Neural progenitor cell (in vitro differentiated cells): ENCODE measurements at places on chromosomes 1 and 21.

DNA sequence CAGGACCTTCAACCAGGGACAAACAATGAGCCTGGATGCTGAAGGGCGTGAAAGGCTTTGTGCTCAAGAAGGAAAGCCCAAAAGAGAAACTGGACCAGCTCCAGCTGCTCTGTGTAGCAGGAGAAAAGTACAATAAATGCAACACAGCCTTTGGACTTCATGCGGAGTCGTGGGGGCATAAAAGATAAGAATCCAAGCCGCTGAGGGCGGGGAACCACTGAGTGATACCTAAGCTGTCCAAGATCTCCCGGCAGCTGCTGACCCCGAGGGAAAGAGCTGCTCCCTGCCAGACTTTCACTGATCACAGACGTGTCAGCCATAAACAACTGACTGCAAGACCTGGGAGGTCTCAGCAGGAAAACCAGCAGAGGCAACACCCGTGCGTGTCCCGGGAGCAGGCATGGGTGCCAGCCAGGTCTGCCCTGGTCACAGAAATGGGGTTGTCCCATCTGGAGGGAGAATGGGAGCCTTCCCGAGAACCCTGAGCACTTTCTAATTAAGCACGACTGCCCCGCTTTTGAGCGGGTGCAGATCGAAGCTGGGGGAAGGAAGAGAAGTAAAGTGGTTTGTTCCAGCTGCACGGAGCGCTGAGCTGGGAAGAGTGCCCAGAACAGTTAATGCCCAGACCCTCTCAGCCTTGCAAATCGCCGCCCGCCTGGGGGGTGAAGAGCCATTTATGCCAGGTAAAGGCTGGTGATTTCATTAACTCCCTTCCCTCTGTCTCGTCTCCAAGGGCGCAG, 68.3 kb upstream of the TARDBP start:
- H3K27ac ChIP-seq: no peak overlapping the region
- H3K27me3 ChIP-seq: no peaks in the 10 kb centered on the region
- DNase-seq: no peak
- H3K4me3 ChIP-seq: no peak overlapping the region

GRCh38 chr1:228781809-228782661, 46.8 kb downstream of the RHOU start:
- no peak overlapping the region for H3K4me3 ChIP-seq
- no peak for DNase-seq
- H3K27me3 ChIP-seq: no peaks in the 10 kb centered on the region
- peaks cover 12% of the 10 kb centered on the region for H3K4me1 ChIP-seq
- no peaks in the 10 kb centered on the region for H3K36me3 ChIP-seq

GRCh38 chr1:169118227-169118626, 11.7 kb downstream of the ATP1B1 start:
- H3K4me1 ChIP-seq: no peaks in the 10 kb centered on the region
- no peak overlapping the region for H3K4me3 ChIP-seq
- H3K27me3 ChIP-seq: no peaks in the 10 kb centered on the region
- no peaks in the 10 kb centered on the region for H3K36me3 ChIP-seq
- DNase-seq: no peak

GRCh38 chr1:216640100-216640499, 83.1 kb downstream of the ESRRG start:
- H3K36me3 ChIP-seq: no peaks in the 10 kb centered on the region
- no peak overlapping the region for H3K27ac ChIP-seq
- DNase-seq: no peak
- no peaks in the 10 kb centered on the region for H3K27me3 ChIP-seq

GRCh38 chr1:63967901-63968300, 194.1 kb downstream of the ROR1 start:
- no peak overlapping the region for H3K4me3 ChIP-seq
- no peaks in the 10 kb centered on the region for H3K27me3 ChIP-seq

GRCh38 chr1:237033804-237034203, 8.2 kb upstream of the RYR2 start:
- H3K27ac ChIP-seq: no peak overlapping the region
- H3K27me3 ChIP-seq: peaks cover 26% of the 10 kb centered on the region
- DNase-seq: no peak

GRCh38 chr1:247407180-247407616, 8.8 kb upstream of the NLRP3 start:
- no peak overlapping the region for H3K27ac ChIP-seq
- no peak for DNase-seq
- no peak overlapping the region for H3K4me3 ChIP-seq
- H3K36me3 ChIP-seq: no peaks in the 10 kb centered on the region
- no peaks in the 10 kb centered on the region for H3K27me3 ChIP-seq

DNA sequence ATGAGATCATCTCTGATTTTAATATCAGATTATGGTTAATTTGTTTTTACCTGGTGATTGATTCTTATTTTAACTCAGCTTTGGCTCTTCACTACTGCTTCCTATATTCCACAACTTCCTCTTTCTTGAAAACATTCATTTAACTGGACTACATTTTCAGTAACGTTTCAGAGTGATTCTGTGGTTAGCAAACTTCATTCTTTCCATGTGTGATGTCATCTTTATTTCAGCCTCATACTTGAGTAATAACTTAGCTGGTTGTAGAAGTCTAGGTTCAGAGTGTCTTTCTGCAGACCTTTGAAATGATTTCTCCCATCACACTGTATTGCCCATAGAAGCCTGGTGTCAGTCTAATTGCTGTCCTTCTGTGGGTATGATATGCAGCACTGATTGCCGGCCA, 36.0 kb upstream of the SLC35F3 start:
- no peak overlapping the region for H3K4me3 ChIP-seq
- H3K27me3 ChIP-seq: no peaks in the 10 kb centered on the region
- H3K27ac ChIP-seq: no peak overlapping the region
- DNase-seq: no peak
- H3K36me3 ChIP-seq: peaks cover 9% of the 10 kb centered on the region
- no peaks in the 10 kb centered on the region for H3K4me1 ChIP-seq

GRCh38 chr1:34166191-34166624, 1.2 kb upstream of the CSMD2 start:
- H3K27ac ChIP-seq: no peak overlapping the region
- peaks cover 81% of the 10 kb centered on the region for H3K27me3 ChIP-seq

GRCh38 chr1:245694753-245695195, 540.0 kb downstream of the KIF26B start:
- no peaks in the 10 kb centered on the region for H3K4me1 ChIP-seq
- H3K4me3 ChIP-seq: no peak overlapping the region
- no peak overlapping the region for H3K27ac ChIP-seq
- H3K36me3 ChIP-seq: no peaks in the 10 kb centered on the region
- H3K27me3 ChIP-seq: no peaks in the 10 kb centered on the region
- DNase-seq: no peak

- no peak overlapping the region for H3K4me3 ChIP-seq
- H3K36me3 ChIP-seq: no peaks in the 10 kb centered on the region
- DNase-seq: peak; percentile 42
- no peak overlapping the region for H3K27ac ChIP-seq
- no peaks in the 10 kb centered on the region for H3K4me1 ChIP-seq
Observed at GRCh38 chr1:41341772-41342562, 19.3 kb upstream of the FOXO6 start.

DNA sequence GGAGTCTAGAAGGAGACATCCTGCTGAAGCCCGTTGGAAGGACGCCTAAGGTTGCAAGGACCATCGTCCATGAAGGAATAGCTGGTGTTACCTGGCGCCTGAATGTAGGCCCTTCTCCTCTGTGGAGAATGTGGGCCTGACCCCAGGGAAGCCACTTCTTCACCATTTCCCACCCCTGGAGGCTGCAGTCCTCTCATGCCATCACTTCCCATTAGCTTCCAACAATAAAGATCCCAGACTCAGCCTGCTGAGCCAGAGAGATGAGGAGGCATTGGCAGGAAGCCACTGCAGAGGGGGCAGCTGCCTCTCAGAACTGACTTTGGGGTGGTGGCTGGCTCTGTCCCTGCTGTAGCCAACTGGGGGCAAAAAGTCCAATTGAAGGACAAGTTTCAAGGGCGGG, 21.3 kb upstream of the KCNE2 start:
- H3K27ac ChIP-seq: no peak overlapping the region
- no peaks in the 10 kb centered on the region for H3K36me3 ChIP-seq
- no peaks in the 10 kb centered on the region for H3K27me3 ChIP-seq
- no peak for DNase-seq
- H3K4me3 ChIP-seq: no peak overlapping the region
- peaks cover 11% of the 10 kb centered on the region for H3K4me1 ChIP-seq

DNA sequence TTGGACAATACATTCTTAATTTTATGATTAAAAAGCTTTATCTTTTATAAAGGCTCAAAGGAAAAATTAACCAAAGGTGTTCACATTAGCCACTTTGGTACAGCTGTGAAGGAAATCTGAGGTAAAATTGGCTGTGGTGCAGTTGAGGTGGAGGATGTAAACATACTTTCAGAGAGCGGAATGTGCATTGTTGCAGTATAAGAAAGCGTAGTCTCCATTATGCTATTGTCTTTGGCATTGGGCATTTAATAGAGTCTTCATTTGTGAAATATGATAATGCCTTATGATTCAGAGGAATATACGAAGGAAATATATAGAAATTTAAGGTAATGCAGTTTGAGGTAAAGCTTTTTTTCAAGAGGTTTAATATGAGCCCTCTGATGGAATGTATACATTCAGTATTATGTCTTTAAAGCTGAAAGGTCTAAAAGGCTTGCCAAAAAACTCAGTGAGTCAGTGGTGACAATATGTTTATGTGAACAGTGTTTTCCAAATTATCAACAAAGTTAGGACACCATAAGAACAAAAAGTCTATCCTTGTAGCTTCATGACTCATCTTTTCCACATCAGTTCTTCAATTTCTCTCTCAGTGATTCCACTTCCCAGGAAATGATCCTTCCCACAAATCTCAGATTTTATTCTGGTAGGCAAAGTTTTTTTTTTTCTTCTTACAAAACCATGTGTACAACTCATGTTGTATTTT, 26.9 kb upstream of the DDR2 start:
- H3K36me3 ChIP-seq: peaks cover 4% of the 10 kb centered on the region
- H3K4me3 ChIP-seq: no peak overlapping the region
- no peaks in the 10 kb centered on the region for H3K27me3 ChIP-seq
- no peak overlapping the region for H3K27ac ChIP-seq
- no peaks in the 10 kb centered on the region for H3K4me1 ChIP-seq
- no peak for DNase-seq

DNA sequence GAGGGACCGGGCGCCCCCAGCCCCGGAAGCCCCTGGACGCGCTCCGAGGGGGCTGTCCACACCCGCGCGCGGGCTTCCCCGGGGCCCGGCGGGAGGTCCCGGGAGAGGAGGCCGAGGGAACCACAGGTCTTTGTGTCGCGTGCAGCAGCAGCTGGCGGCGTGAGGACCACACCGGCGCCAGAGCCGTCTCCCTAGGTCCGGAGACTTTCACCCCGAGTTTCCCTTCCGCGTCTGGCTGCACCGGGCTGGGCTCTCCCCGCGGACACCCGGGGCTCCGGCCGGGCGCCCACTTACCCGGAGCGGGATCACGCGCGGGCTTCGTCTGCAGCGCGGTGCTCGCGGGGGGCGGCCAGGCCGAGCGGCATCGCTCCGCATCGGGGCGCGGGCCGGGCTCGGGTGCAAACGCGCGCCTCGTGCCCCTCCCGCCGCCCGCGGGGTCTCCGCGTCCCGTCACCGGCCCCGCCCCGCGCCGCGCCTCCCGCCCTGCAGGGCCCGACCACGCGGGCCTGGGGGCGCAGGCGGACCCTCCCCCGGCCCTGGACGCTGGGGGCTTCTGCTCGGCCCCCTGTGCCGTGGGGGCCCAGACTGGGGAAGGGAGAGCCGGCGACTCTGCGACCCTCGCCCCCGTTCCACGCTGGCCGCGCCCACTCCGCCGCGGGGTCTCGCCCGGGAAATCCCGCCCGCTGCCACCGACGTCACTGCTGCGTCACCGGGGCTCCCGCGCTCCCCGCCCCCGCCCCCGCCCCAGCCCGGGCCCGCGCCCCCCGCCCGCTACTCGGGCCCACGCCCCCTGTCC, at the start of gene GNG4:
Gene GNG4, minus strand, starts transcription at position 417 of the 796 bp plus-strand sequence. CDS start 65,946 bp downstream, outside the sequence.
- H3K4me1 ChIP-seq: peaks cover 39% of the 10 kb centered on the region
- no peaks in the 10 kb centered on the region for H3K36me3 ChIP-seq
- DNase-seq: peak; percentile 80
- no peak within 1 kb of the TSS for H3K27ac ChIP-seq
- peak within 1 kb of the TSS; percentile 57 for H3K4me3 ChIP-seq

- no peak overlapping the region for H3K27ac ChIP-seq
- peaks cover 10% of the 10 kb centered on the region for H3K4me1 ChIP-seq
- H3K4me3 ChIP-seq: no peak overlapping the region
- no peaks in the 10 kb centered on the region for H3K36me3 ChIP-seq
Observed at GRCh38 chr1:178064191-178064821, 29.6 kb upstream of the RASAL2 start.

DNA sequence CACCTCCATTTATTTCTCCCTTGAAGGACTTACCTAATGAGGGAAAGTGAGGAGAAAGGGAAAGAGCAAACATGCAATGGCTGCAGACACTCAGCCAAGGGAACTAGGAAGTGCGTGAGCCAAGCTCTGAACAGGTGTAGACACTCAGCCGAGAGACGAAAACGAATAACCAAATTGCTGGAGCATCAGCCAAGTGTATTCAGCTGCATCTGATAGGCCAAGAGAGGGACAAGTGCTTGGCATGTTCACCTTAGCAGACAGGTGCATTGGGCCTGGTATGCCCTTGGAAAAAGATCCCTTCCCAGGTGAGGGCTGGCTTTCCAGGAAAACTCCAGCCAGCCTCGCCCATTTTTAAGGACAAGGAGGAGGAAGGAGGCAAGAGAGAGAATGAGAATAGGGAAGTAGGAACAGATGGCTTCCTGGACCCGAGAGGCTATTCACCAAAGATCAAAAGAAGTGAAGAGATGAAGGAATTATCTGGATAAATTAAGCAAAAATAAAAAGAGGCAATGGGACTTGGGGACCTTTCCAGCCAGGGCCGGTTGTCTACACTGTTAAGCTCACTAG, 184.7 kb downstream of the TOMM20 start:
- H3K4me3 ChIP-seq: no peak overlapping the region
- DNase-seq: no peak
- H3K27me3 ChIP-seq: no peaks in the 10 kb centered on the region
- no peak overlapping the region for H3K27ac ChIP-seq
